Cortex of kidney (tissue), 1 donor: ENCODE measurements at places on chromosomes 4 and X.

DNA sequence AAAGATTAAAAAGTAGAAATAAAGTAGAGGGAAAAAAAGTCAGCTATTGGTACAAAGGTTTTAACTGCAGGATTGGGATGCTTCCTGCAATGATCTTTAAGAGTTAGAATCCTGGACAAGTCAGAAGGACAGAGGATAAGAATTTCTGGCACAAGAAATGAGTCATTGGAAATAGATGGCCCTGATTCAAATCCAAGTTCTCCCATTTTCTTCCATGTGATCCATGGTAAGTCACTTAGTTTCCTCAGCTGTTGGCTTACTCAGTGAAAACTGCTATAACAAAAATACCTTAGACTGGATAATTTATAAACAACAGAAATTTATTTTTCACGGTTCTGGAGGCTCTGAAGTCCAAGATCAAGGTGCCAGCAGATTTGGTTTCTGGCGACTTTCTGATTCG, 13.3 kb upstream of the TBC1D19 start:
- DNase-seq: no peak

DNA sequence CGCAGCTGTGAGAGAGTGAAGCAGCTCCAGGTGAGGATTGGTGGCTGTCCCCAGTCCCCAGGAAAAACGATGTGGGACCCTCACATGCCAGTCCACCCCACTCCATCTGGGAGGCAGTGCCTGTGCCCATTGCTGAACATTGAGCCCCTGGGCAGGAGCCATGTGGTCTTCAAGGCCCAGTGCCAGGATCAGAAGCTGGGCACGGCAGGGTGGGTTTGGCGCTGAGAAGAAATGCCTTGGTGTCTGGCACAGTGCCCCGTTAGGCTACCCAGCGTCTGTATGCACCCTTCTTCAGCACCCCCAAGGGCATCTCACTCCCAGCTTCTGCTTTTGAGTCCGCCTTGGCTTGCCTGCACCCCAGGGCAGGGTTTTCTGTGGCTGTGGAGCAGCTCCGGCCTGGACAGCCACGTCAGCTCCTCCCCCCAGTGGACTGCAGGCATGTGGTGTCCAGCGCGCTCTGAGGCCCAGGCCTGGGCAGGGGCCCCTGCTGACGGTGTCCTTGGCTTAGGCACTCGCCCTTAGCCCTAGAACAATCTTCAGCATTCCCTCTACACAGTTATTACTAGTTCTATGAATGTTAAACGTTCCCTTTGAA, 28.6 kb downstream of the RGS12 start:
- no peak for DNase-seq

DNA sequence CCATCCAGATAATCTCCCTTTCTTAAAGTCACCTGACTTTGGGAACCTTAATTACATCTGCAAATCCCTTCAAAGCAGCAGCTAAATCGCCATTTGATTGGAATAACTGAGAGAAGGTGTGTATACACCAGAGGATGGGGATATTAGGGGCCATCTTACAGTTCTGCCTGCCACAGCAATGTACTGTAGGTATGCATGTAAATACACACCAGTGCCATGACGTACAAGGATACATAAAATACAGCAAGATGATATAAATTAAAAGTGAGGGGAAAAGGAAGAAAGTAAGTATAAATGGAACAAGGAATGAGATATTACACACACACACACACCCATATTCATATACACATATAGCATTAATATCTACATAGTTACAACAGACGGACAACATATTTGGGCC, 81.2 kb downstream of the CBR4 start:
- no peak for DNase-seq

GRCh38 chrX:148314876-148315275, 185.5 kb upstream of the AFF2 start:
- DNase-seq: no peak

DNA sequence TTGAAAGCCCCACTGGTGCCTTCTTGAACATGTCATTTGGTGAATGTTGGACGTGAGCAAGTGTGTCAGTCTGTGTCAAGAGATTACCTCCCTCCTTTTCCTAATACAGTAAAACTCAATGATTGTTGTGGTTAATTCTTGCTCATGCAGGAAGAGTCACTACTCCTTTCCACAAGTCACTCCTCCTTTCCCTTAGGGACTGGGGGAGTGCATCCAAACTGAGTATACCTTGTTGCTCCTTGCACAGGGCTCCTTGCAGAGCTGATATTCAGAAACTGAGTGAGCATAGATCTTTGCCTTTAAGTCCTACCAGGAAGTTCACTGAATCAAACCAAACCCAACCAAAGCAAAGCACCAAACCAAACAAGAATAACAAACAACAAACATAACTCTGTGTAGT, 63.9 kb downstream of the GPR50 start:
- DNase-seq: no peak

DNA sequence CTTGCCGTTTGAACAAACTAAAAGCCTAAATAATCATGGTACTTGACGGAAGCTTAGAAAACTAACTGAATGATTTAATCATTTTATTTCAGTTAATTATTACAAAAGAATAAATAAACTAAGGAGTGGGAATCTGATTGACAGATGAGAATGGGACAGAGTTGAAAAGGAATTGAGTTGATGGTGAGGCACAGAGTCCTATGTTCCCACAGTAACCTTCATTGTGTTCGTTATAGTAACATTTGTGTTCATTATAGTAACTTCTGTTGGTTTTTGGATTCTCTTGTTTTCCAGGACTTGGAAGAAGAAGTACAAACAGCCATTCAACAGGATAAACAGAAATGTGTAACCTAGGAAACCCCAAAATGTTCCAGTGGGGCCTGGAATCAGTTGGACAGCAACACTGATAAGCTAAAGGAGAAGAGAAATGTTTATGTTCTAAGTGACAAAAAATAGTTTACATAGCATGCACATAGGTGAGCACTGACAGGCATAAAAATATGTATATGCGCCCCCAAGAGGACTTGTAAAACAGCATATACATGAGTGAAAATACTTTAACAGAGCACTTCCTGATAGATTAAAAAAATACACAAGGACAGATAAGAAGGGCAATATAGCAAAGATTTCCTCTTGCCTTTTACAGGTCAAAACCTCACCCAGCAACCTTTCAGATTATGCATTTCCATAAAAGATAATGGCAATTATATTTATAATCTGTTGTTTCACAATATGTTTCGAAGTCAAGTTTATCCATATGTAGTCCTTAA, 218.6 kb upstream of the HTR2C start:
- DNase-seq: no peak

DNA sequence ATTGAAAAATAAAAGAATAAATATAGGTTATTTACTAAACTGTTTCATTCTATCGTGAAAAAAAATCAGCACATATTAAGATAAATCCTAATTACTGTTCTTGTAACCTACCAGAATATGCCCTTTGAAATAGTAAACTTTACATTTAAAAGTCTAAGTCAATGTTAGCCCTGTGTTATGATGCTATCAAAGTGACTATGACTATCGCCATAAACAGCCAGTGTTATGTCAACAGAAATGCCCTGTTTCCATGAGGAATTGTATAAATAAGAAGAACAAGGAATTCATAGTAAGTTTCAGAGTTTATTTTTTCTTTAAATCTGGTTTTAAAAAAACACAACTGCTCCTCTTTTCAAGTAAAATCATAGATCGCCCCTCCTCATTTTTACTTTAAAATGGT, 11.4 kb downstream of the NR3C2 start:
- no peak for DNase-seq

GRCh38 chrX:40098264-40099054, 701 bp upstream of the BCOR start:
- DNase-seq: no peak

GRCh38 chrX:109172091-109172602, 309.7 kb downstream of the GUCY2F start:
- DNase-seq: no peak

DNA sequence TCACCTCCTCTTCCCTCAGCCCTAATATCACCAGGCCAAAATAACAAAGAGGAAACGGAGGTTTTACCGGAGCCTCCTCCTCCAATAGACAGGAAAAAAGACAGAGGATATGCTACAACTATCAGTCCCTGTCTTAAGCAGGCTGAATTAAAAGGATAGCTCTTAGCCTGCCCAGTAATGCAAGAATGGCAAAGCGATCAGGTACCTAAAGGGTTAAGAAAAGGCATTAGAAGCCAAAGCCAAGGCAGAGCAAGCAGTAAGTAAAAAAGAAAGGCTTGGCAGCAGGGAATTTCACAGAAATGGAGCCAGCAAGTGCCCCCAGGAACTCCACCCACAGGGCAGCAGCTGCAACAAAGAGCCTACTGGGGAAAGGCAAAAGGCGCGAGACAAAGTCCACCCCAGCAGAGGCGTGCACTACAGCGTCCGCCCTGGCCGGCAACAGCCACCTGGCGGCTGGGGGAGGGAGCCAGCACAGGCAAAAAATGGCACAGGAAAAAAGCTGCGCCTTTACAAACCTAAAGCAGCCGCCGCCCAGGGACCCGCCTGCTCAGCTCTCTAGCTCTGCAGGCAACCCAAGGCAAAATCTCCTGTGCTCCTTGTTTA, 220.6 kb upstream of the ZC4H2 start:
- no peak for DNase-seq

DNA sequence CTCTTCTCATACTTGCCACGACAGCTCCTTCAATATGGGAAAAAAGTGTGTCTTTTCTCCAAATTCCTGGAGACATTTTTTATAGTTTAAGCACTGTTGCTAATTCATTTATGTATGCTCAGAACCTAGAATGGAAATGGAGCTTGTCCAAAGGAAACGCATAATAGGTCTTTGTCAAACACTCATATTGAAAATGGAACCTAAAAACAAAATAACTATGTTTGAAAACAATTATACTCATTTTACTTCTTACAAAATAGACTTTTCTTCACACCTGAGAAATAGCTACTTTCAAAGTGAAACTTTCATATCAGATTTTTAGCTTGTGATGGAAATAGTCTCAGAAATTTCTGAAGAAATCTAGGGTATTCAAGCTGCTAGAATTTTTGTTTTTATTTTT, 529.7 kb upstream of the BOD1L1 start:
- DNase-seq: no peak

- no peak for DNase-seq
Observed at GRCh38 chrX:46758163-46758955, 559 bp downstream of the SLC9A7 start.

DNA sequence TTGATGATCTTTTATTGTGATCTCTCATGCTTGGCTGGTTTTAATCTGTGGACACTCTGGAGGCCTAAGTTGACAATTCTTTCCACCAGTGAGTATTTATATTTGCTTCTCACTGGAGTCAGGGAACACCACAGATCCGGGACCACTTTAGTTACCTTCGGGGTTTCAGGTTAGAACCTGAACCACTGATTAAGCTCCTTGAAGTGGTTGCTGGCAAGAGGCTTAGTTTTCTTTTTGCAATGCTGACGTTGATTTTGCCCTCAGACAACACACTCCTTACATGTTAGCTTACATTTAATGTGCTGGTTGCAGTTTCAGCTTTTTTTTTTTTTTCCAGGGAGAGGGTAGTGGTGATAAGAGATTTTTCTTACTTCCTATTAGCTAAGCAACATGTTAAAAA, 10.5 kb upstream of the ZNF330 start:
- no peak for DNase-seq

DNA sequence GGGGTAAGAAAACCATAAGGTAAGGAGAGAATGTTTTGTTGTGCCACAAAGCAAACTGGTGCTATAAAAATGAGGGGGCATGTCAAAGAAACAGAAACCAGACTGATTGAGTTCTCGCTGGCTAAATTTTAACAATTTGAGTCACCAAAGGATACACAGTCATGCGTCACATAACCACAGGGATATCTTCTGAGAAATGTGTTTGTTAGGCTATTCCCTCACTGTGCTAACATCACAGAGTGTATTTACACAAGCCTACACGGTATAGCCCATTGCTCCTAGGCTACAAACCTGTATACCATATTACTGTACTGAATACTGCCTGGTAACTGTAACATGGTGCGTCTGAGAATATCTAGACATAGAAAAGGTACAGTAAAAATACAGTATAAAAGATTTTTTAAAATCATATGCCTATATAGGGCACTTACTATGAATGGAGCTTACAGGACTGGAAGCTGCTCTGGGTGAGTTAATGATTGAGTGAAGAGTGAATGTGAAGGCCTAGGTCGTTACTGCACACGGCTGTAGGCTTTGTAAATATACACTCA, 50.1 kb downstream of the FBXW7 start:
- DNase-seq: no peak

GRCh38 chr4:36274158-36274557, 7.3 kb upstream of the DTHD1 start:
- no peak for DNase-seq

DNA sequence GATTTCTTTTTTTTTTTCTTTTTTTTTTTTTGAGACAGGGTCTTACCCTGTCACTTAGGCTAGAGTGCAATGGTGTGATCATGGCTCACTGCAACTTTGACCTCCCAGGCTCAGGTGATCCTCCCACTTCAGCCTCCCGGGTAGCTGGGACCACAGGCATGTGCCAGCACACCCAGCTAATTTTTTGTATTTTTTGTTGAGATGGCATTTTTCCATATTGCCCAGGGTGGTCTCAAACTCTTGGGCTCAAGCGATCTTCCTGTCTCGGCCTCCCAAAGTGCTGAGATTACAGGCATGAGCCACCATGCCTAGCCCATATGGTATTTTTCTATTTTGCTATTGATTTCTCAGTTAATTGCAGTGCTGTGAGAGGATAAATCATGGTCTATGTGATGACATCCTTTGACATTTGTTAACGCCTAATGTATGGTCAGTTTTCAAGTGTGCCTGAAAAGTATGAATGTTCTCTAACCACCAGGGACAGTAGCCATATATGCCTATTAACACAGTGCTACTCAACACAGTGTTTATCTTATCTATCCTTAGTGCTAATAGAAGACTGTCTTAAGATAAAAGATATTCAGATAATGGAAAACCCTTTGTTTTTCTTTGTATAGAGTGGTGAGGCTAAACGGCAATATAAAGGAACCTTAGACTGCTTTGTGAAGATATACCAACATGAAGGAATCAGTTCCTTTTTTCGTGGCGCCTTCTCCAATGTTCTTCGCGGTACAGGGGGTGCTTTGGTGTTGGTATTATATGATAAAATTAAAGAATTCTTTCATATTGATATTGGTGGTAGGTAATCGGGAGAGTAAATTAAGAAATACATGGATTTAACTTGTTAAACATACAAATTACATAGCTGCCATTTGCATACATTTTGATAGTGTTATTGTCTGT, 9.1 kb upstream of the HSPA4L start:
- no peak for DNase-seq

GRCh38 chrX:134010690-134011089, 25.3 kb upstream of the GPC3 start:
- DNase-seq: no peak

DNA sequence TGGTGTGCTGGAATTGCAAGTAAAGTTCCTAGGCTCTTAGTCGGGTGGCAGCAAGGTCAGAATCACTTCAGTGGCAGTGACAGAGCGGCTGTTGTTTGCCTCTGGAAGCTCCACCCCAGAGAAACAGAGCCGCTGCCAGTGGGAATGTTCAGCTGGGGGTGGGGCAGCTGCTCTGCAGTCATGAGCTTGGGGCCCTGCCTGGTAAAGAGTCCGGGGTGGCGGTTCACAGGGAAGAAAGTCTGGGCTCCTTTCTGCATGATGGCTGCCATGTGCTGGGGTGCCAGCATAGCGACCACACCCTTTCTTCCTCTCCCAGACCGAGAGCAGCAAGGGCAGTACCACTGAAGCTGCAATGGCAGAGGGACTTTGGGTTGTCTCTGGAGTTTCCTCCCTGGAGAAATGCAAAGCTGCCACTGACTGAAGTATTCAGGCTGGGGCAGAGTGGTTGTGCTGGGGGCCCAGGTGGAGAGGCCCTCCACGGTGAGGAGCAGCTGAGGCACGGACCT, 108.8 kb upstream of the CENPE start:
- no peak for DNase-seq

GRCh38 chrX:153981771-153982533, 9.4 kb downstream of the TMEM187 start:
- DNase-seq: no peak
